NAMALWA (cell line): ENCODE measurements at places on chromosomes 5 and 9.

- no peak for DNase-seq
Measured at GRCh38 chr5:93346301-93346700, 234.7 kb downstream of the NR2F1-AS1 start.

- DNase-seq = peak; percentile 25
Measured at GRCh38 chr5:120055858-120056257, 408.2 kb upstream of the PRR16 start.

GRCh38 chr5:63963926-63964325 lies 1.7 kb upstream of the HTR1A start:
- DNase-seq = no peak

DNA sequence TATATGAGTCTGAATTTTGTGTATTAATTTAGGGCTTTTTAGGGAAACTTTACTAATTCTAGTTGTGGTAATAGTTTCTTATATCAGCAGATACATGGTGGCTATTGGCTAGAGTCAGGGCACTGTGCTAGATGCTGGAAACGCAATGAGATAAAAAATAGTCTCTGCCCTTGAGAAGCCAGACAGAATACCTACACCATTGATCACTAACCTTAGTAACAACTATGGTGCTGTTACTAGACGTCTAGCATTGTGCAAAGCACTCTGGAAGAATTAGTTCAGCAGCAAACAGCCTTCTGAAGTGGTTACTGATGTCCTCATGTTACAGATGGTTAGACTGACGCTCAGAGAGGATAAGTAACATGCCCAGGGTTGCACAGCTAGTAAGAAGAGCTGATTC lies 61.8 kb downstream of the GDA start:
- DNase-seq = no peak

DNA sequence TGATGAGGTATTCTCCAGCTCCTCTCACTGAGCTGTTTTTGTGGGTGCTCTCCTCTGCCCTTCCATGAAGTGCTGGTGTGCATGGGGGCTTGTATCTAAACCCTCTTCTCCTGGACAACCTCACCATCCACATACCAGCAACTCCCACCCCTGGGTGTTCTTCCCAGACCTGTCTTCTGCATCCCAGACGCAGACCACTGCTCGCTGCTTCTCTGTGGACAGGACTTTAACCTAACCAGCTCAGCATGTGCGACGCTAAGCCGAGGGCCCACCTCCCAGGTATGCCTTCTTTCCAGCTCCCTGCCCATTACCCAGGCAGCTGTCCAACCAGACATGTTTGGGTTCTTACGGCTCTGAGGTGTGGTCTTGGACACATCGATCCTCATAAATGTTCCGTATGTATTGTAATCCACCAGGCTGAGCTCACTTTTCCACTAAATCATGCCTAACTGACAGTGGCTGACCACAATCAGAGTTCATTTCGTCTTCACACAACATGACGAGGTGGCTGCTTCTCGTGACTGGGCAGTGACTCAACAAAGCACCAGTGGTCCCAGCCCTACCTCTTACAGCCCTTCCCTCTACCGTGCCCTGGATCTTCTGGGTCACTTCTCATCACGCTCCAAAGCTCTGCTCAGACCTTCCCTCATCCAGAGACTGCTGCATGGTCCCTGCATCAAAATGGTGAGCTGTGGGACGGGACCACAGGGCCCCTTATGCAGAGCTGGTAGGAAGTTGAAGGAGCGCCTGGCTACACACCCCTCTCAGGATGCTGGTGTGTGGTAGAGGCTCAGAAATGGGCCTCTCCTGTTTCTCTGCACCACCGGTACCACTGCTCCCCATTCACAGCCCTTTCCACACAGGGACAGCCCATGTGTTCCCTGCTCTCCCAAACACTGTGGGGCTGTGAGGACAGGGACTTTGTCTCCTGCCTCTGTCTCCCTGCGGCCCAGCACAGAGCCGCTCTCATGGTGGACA lies 9.6 kb upstream of the PTGES2 start:
- DNase-seq = no peak

GRCh38 chr9:21454149-21454548 lies 13.9 kb downstream of the IFNA1 start:
- DNase-seq = no peak

DNA sequence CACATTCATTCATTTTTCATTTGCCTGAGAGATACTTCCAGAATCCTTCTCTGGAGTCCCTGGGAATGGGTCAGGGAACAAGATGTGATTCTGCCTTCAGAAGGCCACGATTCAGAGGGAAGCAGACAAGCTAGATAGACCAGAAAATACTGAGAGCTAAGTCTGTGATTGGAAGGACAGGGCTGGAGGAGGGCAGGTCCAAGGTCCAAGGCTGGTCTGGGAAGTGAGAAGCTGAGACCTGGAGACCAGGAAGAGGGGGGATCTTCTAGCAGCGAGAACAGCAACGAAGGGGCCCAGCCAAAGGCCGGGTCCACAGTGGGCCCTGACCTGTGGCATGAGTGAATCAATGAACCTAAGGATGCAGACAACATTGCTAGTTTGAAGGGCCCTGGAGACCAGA lies 4.1 kb upstream of the IER5L start:
- DNase-seq = no peak

GRCh38 chr5:72393052-72393451 lies 72.9 kb downstream of the PTCD2 start:
- DNase-seq = no peak

GRCh38 chr5:53476531-53477480 lies 3.6 kb upstream of the FST start:
- DNase-seq = no peak

GRCh38 chr5:137734331-137734730 lies 1.6 kb downstream of the KLHL3 start:
- no peak for DNase-seq

DNA sequence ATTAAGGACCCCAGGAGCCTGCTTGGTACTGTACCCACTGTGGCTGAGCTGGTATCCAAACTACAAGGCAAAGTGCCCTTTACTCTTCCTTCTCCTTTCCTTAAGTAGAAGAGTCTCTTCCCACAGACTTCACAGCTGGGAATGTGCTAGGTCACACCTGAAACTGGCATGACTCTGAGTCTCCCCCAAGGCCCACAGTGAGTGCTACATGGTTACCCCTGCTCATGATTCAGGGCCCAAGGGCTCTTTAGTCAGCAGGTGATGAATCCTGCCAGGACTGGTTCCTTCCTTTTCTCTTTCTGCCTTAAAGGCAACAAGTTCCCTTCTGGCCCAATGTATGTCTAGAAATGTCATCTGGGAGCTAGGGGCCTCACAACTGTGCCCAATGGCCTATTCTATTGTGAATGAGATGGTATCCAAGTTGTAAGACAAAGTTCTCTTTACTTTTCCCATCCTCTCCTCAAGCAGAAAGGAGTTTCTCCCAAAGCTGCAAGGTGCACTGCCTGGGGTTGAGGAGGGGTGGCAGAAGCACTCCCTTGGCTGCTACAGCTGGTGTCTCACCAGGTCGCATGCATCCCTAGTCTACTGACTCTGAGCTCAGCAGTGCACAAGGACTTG lies 134.4 kb downstream of the TMEM38B start:
- DNase-seq = no peak

DNA sequence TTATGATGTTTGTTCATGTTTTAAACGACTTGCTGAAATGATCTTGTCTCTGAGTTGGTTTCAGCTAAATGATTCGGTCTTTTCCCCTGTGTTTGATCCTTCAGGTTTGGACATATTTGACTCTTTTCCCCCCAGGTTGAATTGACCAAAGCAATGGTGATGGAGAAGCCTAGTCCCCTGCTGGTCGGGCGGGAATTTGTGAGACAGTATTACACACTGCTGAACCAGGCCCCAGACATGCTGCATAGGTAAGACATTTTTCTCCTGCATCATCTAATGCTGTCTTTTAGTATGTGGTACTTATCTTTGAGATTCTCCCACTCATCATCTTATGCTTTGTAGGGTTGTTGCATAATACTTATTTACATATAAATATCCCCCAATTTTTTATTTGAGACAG lies 14.7 kb downstream of the G3BP1 start:
- DNase-seq = no peak

- no peak for DNase-seq
Measured at GRCh38 chr5:9046756-9047481, 499.0 kb downstream of the SEMA5A start.
